AG08396 (cell line): ENCODE measurements at places on chromosomes 3 and 15.
A peak's percentile ranks its signal among the peaks of the same experiment; 100 is the strongest.

GRCh38 chr15:41568350-41569017 lies 9.5 kb downstream of the TYRO3 start:
- peak; percentile 40 for DNase-seq

DNA sequence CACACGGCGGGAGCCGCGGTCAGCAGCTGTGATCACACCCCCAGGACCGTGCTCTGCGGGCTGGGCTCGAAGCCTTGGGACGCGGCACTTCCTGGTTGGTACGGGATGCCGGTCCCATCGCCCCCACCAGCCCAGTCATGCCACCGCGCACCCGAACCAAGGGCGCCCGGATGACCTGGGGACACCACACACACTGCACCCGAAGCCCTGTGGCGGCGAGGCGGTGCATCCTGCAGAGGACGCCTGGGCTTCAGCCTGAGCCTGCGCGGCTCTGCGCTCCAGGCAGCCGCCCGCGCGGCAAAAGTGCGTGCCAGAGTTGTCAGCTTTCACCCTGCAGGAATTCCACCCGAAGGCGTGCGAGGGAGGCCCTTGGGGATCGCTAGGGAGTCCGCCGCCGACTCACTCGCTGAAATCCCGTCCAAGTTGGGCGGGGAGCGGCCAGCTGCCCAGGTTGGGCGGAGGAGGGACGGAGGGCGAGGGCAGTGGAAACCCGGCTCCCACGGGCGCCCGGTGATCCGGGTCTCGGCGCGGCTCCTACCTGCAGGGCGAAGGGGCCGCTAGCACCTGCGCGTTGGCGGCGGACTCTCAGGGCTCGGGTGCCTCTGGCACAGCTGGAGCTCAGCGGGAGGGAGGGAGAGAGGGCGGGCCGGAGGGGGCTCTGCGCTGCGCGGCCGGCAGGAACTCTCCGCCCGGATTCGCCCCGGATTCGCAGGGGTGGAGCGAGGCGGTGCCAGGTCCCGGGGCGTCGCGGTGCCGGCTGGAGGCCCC lies at the start of gene PLD1:
Gene PLD1, minus strand, starts transcription at position 623 of the 768 bp plus-strand sequence. CDS start 72,432 bp downstream, outside the sequence.
- peak; percentile 93 for DNase-seq

GRCh38 chr3:100046986-100047385 lies 67.3 kb downstream of the FILIP1L start:
- no peak for DNase-seq

GRCh38 chr3:25690768-25691533 lies 26.2 kb upstream of the TOP2B start:
- DNase-seq: no peak

- no peak for DNase-seq
Measured at GRCh38 chr3:111601810-111602209, 6.7 kb upstream of the ZBED2 start.

DNA sequence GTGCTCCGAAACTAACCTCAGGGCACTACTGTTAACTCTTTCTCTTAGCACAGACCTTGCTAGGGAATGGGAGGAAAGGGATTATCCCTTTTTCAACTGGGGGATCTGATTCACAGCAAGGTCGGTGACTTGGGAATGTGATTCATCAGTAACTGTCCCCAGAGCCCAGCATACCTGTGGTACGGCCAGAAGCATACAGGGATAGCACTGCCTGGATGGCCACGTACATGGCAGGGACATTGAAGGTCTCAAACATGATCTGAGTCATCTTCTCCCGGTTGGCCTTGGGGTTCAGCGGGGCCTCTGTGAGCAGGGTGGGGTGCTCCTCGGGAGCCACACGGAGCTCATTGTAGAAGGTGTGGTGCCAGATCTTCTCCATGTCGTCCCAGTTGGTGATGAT lies 2.3 kb downstream of the ACTC1 start:
- DNase-seq: no peak

- peak; percentile 27 for DNase-seq
Measured at GRCh38 chr3:124510290-124510689, 220.0 kb upstream of the UMPS start.

- no peak for DNase-seq
Measured at GRCh38 chr3:113000691-113001090, 9.9 kb downstream of the GTPBP8 start.

- peak; percentile 48 for DNase-seq
Measured at GRCh38 chr15:94670438-94671034, 439.2 kb downstream of the MCTP2 start.
